ENCODE measurements at places on chromosomes 4 and X. TPM values are rescaled to one million over a fixed set of nuclear protein-coding genes. Genes with fewer than 3 reads are reported as not detected.

Gene SLC25A31
- not detected for total RNA-seq

Gene SAP30
- total RNA-seq: 18.4 TPM

Gene SPARCL1
- total RNA-seq: not detected

Gene CLDN2
- total RNA-seq: not detected

Gene TEX13B
- total RNA-seq: not detected

Gene ZNF141
- 32.0 TPM for total RNA-seq

Gene SSX5
- total RNA-seq: not detected

Gene XAGE5
- total RNA-seq: not detected

Gene FGF13
- total RNA-seq: not detected

Gene PAGE2B
- 1.1 TPM for total RNA-seq

Gene RAP2C
- total RNA-seq: 52.0 TPM

Gene TEX11
- not detected for total RNA-seq

Gene COX18
- 19.1 TPM for total RNA-seq

Gene TRO
- 4.1 TPM for total RNA-seq

Gene KCTD8
- not detected for total RNA-seq

Gene NHSL2
- total RNA-seq: 0.26 TPM

Gene KLHL5
- total RNA-seq: 31.7 TPM

Gene LIMCH1
- not detected for total RNA-seq

Gene GAB3
- total RNA-seq: 6.2 TPM

Gene TCEAL2
- total RNA-seq: not detected

Gene HHIP
- 0.48 TPM for total RNA-seq

Gene SH3D19
- 0.74 TPM for total RNA-seq

Gene FRMD7
- total RNA-seq: not detected

Gene SPANXN3
- not detected for total RNA-seq

Gene ENPEP
- not detected for total RNA-seq

Gene SGCB
- total RNA-seq: 18.8 TPM

Gene SLC38A5
- 78.8 TPM for total RNA-seq

Measured in activated T-cell treated with anti-CD3 and anti-CD28 coated beads, Interleukin-2, amount 50 U/mL, for 72 hours (primary cell).